Activated T-helper 1 cell treated with anti-CD3 and anti-CD28 coated beads, Interleukin-12 subunit alpha, Interleukin-12 subunit beta, Interleukin-2, Interleukin-4 antibody, amounts not matched to agents 30 ng/mL and 10 ng/mL and 1 ng/mL, durations not matched to agents 14 hours and 24 hours and 36 hours (primary cell): ENCODE measurements at places on chromosomes 6 and 20. TPM values are rescaled to one million over a fixed set of nuclear protein-coding genes. Genes with fewer than 3 reads are reported as not detected.

DNA sequence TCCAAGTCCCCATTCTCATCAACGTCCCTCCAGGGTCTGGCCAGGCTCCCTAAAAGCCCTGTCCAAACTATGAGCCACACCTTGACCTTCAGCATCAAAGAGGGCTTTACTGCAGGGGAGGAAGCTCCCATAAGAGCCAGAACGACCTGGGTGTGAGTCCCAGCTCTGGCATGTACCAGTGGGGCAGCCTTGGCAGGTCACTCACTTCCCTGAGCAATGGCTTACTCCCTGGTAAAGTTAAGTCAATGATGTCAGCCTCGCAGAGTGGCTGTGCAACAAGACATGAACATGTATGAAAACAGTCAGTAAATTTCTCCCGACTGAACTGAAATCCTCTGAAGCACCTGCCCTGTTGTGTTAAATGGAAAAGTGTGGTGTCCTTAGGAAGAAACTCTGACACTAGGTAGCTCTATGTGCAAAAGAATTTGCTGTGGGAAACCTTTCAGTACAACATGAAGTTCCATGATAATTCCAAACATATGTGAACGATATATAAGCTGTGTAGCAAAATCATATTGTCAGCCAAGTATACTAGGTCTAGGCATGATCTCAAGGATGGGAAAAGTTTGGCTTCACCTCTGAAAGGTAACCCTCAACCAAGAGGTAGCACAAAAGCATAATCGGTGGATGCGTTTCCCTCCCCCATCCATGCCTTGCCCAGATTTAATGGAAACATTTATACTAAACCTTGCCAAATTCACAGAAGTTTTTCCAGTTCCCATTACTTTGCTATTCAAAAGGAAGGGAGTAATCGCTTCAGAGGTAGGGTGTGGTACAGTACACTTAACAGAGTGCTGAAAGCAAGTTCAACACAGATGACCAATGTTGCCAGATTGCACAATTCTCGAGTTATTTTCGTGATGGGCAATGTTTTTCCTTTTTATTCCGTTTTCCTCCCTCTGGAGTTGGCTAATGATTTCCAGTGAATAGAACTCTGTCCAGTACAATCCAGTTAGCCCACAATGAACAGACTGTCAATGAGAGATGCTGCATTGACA, 49.0 kb upstream of the RANBP9 start:
- H3K36me3 ChIP-seq: peaks cover 6% of the 10 kb centered on the region
- H3K4me3 ChIP-seq: no peak overlapping the region
- DNase-seq: no peak
- peaks cover 2% of the 10 kb centered on the region for H3K27me3 ChIP-seq
- no peak overlapping the region for H3K27ac ChIP-seq
- H3K4me1 ChIP-seq: peaks cover 31% of the 10 kb centered on the region

DNA sequence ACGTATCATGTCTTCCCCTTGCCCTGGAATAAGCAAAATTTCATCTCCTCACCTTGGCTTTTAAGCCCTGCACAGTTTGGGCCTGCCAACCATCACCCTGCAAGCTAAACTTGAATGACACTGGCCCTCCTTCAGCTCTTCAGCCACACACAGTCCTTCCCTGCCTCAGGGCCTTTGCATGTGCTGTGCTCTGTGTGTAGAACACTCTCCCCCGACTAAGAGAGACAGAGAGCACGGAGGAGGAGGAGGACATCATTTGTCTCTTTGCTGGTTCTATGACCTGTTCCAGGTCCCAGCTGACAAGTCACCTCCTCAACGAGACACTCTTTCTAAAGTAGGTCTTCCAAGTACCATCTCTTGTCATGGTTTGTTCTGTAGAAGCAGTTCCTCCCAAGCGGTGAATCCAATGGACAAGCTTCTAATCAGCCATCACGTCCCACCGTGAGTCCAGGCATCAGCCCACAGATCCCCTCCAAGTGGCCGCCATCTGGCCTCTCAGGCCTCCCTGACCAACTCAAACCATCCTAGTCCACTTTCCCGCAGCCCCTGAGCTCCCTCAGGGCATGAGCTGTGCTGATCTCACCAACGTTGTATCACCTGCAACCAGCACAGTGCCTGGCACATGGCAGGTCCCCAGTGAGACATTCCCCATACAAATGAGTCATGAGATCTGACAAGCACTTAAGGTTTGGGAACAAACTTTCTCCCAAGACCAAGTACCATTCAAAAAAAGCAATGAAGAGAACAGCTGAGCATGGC, 30.5 kb downstream of the NFATC2 start:
- H3K27ac ChIP-seq: peak overlapping the region; percentile 73
- peak overlapping the region; percentile 35 for H3K4me3 ChIP-seq
- no peak for DNase-seq

GRCh38 chr6:145893586-145893985, 70.6 kb downstream of the SHPRH start:
- no peaks in the 10 kb centered on the region for H3K27me3 ChIP-seq

- no peak overlapping the region for H3K27ac ChIP-seq
- H3K4me1 ChIP-seq: no peaks in the 10 kb centered on the region
- H3K27me3 ChIP-seq: no peaks in the 10 kb centered on the region
- no peak overlapping the region for H3K4me3 ChIP-seq
- no peaks in the 10 kb centered on the region for H3K36me3 ChIP-seq
These were observed 15.1 kb downstream of the RNF217 start for GRCh38 chr6:124977067-124977908.

DNA sequence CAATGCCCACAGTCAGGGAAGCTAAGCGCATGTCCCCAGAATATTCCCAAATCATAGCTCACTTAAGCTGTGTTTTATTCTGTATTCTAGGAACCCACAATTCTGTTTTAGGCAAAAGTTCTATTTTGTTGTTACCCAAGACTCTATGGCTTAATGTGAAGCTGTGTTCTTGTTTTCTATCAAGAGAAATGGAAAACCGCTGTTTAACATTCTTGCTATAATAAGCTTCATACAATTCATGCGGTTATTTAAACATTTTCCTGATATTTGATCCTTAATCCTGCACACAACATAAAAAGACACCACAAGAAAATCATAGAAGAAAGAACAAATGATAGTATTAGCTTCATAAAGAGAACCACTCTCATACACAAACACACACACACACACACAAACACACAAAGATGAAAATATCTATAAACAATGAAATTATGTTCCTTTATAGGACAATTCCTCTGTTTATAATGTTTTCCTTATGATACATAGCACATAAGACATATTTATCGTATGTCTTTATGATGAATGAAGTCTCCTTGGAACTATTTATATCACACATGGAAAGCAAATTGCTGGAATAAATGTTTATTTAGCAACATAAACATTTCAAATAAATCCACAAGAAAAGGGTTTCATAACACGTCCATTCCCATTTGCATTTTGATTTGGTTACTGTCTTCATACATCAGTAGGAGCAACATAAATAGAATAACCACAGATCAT, 16.4 kb upstream of the COL21A1 start:
- DNase-seq: no peak
- no peak overlapping the region for H3K27ac ChIP-seq
- no peaks in the 10 kb centered on the region for H3K27me3 ChIP-seq
- no peaks in the 10 kb centered on the region for H3K4me1 ChIP-seq
- H3K36me3 ChIP-seq: no peaks in the 10 kb centered on the region
- no peak overlapping the region for H3K4me3 ChIP-seq

DNA sequence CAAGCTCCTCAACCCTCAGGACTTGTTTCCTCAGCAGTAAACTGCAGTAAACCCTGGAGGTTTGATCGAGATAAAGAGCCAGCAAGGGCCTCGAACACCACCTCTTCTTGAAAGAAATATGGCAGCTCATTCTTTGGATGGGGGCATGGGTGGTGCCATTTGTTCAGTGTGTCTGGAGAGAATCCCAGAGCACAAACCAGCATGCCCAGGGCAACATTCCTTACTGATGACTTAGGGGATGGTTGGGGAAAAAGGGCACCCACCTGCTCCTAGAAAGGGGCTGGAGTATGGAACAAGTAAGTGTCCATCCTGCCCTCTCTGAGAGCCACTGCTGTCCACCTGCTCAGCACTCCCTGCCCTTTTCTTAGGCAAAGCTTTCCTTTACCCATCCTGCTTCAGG, 31.3 kb upstream of the ZFAND3 start:
- H3K4me3 ChIP-seq: no peak overlapping the region
- H3K36me3 ChIP-seq: peaks cover 2% of the 10 kb centered on the region
- no peak overlapping the region for H3K27ac ChIP-seq
- no peak for DNase-seq
- peaks cover 24% of the 10 kb centered on the region for H3K4me1 ChIP-seq
- H3K27me3 ChIP-seq: peaks cover 18% of the 10 kb centered on the region

DNA sequence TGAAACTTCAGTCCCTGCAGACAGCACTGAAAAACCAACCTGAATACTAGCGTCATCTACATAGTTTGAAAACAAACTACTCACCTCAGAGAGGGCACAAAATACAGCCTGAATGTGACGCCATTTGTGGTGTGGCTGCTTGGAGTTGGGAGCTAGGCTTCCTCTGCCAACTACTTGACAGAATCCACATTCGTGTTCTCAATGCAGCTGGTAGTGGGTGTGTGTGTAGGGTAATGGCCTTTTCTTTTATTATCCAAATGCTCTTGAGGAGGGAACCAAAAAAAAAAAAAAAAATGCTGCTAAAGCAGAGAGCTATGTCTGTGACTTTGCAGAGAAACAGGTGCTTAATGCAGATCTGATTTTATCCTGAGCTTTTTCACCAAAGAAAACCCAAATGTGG, 207.8 kb downstream of the OTOR start:
- no peak for DNase-seq
- no peaks in the 10 kb centered on the region for H3K4me1 ChIP-seq
- H3K4me3 ChIP-seq: no peak overlapping the region
- H3K27ac ChIP-seq: no peak overlapping the region

The RNF217 gene
- total RNA-seq: 1.8 and 2.3 TPM in 2 replicates

The GRM1 gene
- not detected in 2 replicates for total RNA-seq

The NOTCH4 gene
- 0.66 and 0.73 TPM in 2 replicates for total RNA-seq
